ENCODE measurements at places on chromosomes 13 and 19. TPM values are rescaled to one million over a fixed set of nuclear protein-coding genes. Genes with fewer than 3 reads are reported as not detected.

ZNF793 gene
- total RNA-seq = 14.1 TPM

GRCh38 chr19:9936326-9937000, at the start of gene OLFM2:
TSS of gene OLFM2 (minus strand) at chr19:9936515. CDS start at chr19:9936366, 149 bp downstream.
- DNase-seq = peak; percentile 54
- H3K27ac ChIP-seq = peak within 1 kb of the TSS; percentile 68
- H3K36me3 ChIP-seq = no peaks in the 10 kb centered on the region
- no peaks in the 10 kb centered on the region for H3K27me3 ChIP-seq
- H3K4me1 ChIP-seq = peaks cover 3% of the 10 kb centered on the region

- no peaks in the 10 kb centered on the region for H3K36me3 ChIP-seq
- H3K4me3 ChIP-seq = no peak overlapping the region
- H3K27me3 ChIP-seq = no peaks in the 10 kb centered on the region
- H3K4me1 ChIP-seq = no peaks in the 10 kb centered on the region
Measured at GRCh38 chr13:60369242-60369641, 27.8 kb upstream of the TDRD3 start.

CELF5 gene
- total RNA-seq = 0.28 TPM

ZNF784 gene
- total RNA-seq = 8.6 TPM

SLAIN1 gene
- 10.3 TPM for total RNA-seq

GRCh38 chr13:42334329-42334706, 62.4 kb downstream of the AKAP11 start:
- no peak overlapping the region for H3K27ac ChIP-seq
- H3K4me3 ChIP-seq = no peak overlapping the region
- H3K4me1 ChIP-seq = no peaks in the 10 kb centered on the region
- H3K36me3 ChIP-seq = no peaks in the 10 kb centered on the region
- DNase-seq = no peak

DNA sequence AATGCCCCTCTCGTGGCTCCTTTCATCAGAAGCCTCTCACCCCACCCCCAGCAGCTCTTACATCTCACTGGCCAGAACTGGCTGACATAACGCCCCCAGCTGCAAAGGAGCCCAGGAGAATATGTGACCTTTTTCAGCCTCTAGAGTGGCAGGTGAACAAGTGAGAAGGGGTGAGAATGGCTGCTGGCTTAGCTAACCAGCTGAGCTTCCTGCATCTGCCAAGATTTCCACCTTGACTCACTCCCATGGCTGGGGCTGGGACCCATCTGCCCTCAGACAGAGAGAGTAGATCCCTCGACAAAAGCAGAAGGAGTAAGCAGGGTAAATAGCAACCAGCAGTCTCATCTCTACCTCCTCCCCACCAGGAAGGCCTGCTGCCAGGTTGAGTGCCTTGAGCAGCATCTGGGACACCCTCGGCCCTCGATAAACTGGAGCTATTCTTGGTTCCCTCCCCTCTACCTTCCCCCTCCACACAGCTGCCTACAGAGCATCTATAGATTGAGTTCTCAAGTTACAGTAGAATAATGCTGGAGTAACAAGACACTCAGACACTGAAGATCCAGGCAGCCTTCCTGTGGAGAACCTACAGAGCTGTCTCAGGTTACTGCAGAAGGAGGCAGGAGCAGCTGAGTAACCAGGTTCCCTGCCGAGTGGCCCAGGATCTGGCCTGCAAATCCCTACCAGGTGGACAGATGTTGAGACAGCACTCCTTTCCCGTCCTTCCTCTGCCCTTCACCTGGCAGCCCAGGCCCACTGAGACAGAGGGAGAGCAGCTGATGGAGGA, 15.5 kb downstream of the KASH5 start:
- H3K4me3 ChIP-seq = no peak overlapping the region
- DNase-seq = no peak
- no peak overlapping the region for H3K27ac ChIP-seq
- H3K27me3 ChIP-seq = no peaks in the 10 kb centered on the region
- H3K4me1 ChIP-seq = no peaks in the 10 kb centered on the region

- peak within 1 kb of the TSS; percentile 70 for H3K27ac ChIP-seq
- DNase-seq = no peak
- no peaks in the 10 kb centered on the region for H3K36me3 ChIP-seq
Measured at GRCh38 chr19:4338441-4339355, at the start of gene STAP2. TSS of gene STAP2 (minus strand) at chr19:4338827. CDS start at chr19:4338753, 74 bp downstream.

DNA sequence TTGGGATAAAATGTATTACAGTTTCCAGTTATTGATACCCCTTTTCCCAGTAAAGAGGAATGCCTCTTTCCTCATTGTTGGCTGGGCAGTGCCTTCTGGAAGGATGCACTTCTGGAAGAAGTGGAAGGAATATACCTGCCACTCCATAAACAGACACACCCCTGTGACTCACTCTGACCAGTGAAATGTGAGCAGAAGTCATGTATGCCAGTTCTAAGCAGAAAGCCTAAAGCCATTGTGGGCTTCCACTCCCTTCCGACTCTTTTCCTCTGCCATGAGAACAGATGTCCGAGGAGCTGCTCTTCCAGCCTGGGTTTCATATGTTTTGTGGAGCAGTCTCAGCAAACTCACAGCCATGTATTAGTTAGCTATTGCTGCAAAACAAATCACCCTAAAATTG, 166.1 kb upstream of the SERP2 start:
- no peak for DNase-seq
- H3K4me3 ChIP-seq = no peak overlapping the region
- H3K4me1 ChIP-seq = no peaks in the 10 kb centered on the region
- H3K36me3 ChIP-seq = no peaks in the 10 kb centered on the region
- no peaks in the 10 kb centered on the region for H3K27me3 ChIP-seq
- H3K27ac ChIP-seq = no peak overlapping the region

IL27RA gene
- 10.0 TPM for total RNA-seq

HSPB6 gene
- 24.5 TPM for total RNA-seq

BRD4 gene
- 22.2 TPM for total RNA-seq

- DNase-seq = no peak
- H3K36me3 ChIP-seq = no peaks in the 10 kb centered on the region
- no peaks in the 10 kb centered on the region for H3K4me1 ChIP-seq
- no peak overlapping the region for H3K27ac ChIP-seq
- no peak overlapping the region for H3K4me3 ChIP-seq
Measured at GRCh38 chr13:106357198-106357597, 178.3 kb downstream of the EFNB2 start.

IRGC gene
- not detected for total RNA-seq

RPL21 gene
- 1,623 TPM for total RNA-seq

Data from uterus (tissue), 4 donors.